ENCODE measurements at places on chromosomes 3 and 15.

- peak; percentile 8 for DNase-seq
These were observed 59.4 kb upstream of the IMPG2 start for GRCh38 chr3:101379658-101380376.

DNA sequence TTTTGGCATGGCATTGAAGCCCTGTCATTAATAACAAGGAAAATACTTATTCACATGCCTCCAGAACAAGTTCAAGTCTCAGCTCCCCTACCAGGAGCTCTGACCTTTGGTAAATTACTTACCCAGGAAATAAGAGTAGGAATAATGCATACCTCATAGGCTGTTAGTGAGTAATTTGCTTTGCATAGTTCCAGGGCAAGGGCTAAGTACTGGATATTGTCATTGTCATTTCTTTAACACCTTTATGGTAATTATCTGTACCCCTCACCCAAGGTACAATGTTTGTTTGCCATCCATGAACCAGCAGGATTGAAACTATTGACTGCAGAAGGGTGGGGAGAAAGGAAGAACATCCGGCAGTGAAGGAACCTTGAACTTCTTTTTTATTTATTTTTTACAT is 148.5 kb downstream of the SOX2 start:
- DNase-seq: no peak

DNA sequence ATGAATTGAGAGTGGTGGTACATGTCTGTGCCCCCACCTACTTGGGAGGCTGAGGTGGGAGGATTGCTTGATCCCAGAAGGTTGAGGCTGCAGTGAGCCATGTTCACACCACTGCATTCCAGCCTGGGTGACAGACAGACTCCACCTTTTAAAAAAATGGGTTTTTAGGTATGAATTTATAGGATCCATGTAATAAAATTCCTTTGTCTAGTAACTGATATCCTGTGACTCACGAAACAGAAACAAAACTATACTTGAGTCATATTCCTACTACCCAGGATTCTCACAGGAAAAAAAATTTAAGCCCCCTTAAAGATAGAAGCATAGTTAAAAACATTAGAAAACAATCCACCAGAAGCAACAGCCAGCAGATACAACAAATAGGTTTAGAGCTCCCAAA is 10.0 kb upstream of the CRTC3 start:
- DNase-seq: no peak

DNA sequence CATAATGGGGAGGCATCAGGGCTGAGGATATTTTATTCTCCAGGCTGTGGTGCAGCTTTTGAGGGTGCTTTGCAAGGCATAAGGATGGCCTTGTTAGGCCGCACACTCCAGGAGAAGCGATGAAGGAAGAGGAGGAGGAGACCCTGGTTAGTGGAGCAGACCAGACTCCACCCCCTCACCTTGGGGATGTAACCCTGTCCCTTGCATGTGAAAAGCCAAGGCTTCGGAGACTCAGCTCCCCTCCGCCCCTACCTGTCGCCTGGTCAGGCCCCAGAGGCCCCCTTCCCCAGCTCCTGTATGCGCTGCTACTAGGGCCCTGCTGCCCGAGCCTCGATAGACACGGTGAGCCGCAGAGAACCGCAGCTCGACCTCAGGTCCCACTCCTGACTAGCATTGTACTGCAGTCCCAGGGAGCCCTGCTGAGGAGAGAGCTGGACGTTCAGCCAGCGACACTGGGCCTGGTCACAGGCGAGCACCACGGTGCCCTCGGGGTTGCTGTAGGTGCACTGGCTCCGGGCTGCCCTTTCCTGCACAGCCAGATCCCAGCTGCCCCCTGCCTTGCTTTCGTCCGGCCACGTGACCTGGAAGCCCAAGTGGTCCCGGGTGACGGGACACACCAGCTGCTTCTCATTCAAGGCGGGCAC is 10.2 kb downstream of the CPN2 start:
- no peak for DNase-seq

- no peak for DNase-seq
These were observed 257.4 kb upstream of the ADAMTS9 start for GRCh38 chr3:64945171-64945729.

DNA sequence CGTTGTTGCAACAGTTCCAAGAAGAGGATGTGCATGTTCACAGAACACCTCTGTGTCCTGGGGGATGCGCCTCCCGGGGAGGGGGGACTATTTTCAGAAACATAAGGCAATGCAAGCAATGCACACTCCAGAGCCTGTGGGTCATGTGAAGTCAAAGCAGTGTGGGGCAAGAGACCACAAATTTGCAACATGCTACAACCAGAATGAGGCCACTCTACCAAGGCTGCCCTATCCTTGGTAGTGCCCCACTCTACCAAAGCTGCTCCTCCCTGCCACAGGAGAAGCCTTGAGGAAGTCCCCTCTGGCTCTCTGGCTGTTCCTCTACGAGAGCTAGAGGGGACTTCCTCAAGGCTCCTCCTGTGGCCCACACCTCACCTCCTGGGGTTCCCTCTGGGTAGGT is 8.4 kb upstream of the NR2C2 start:
- no peak for DNase-seq

DNA sequence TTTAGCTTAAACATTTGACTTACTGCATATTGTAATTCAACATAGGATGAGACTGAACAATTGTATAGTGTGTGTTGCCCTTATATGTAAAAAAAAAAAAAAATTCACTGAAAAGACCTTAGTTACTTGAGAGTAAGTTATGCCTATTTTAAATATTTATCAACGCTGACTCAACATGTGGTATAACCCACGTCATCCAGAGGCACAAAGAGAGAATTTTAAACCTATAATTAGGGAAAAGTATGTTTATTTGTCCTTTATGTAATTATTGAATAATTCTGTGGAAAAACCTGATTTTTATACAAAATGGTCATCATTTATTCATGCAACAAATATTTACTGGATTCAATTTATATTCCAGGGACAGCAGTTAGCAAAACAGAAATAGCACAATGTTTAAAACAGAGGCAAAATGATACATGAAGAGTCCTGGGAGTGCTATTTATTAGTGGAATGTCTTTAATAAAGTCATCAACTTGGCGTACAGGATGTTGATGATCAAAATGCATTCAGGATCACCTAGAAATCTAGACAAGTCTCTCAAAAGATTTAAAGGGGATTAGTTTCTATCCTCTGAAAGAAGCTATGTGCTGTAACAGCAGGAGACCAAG is 223.7 kb downstream of the PCCB start:
- DNase-seq: no peak

GRCh38 chr3:100289339-100289738 is 28.5 kb downstream of the TBC1D23 start:
- no peak for DNase-seq

GRCh38 chr3:115651087-115651486 is 27.8 kb downstream of the GAP43 start:
- DNase-seq: no peak

GRCh38 chr15:65935391-65935790 is 66.1 kb downstream of the RAB11A start:
- DNase-seq: no peak

DNA sequence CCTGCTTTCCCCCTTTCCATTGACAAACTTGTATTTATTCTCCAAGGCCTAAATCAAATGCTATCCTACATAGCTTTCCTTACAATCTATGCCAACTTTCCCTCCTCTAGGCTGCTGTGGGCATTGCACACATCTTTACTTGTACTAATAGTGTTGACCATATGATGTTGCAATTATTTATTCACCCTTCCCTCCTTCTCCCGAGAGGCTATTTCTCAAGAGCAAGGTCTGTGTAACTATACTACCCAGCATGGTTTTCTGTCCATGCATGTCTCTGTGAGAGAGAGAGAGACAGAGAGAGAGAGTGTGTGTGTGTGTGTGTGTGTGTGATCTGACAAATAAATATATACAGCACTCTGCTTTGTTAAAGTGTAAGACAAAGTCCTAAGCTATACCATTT is 63.8 kb downstream of the GTPBP8 start:
- no peak for DNase-seq

- no peak for DNase-seq
These were observed 32.2 kb downstream of the SYNM start for GRCh38 chr15:99137111-99137546.

DNA sequence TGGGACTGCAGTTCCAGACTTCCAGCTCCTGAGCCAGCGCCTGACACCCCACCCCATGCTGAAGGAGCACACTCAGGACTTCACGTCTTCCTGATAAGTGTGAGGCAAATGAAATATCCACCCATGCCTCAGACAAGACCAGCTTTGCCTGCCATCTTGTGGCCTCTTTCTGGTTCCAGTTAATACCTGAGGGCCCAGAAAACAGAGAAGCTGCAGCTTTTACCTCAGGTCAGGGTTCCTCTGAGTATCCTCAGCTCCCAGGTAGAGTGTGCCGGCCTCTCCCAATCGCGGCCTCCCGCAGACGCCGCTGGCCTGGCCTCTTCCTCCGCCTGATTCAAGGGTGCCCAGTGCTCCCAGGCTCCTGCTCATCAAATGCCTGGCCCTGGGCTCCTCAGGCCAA is 5.1 kb upstream of the KLHL6 start:
- no peak for DNase-seq

- no peak for DNase-seq
These were observed 304.9 kb downstream of the TLE3 start for GRCh38 chr15:69792823-69793222.

GRCh38 chr3:59072681-59073080 is 22.9 kb upstream of the CFAP20DC start:
- no peak for DNase-seq

DNA sequence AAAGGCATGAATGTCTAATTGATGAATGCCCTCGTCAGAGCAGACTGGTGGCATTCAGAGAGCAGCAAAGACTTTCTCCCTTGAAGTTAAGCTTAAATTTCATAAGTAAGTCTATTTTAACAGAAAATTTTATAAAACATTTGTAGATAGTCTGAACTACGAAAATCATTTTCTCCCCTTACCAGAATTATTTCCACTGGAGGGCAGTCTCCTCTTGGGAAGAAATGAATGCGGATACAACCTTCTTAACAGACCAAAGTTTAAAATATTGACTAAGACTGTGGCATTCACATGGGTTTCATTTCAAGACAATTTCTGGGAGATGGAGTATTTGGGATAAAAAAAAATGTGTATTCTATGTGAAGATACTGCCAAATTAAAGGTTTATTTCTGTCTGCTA is 669.0 kb downstream of the FHIT start:
- DNase-seq: no peak

GRCh38 chr3:122609798-122610559 is 32.5 kb downstream of the PARP15 start:
- peak; percentile 25 for DNase-seq

DNA sequence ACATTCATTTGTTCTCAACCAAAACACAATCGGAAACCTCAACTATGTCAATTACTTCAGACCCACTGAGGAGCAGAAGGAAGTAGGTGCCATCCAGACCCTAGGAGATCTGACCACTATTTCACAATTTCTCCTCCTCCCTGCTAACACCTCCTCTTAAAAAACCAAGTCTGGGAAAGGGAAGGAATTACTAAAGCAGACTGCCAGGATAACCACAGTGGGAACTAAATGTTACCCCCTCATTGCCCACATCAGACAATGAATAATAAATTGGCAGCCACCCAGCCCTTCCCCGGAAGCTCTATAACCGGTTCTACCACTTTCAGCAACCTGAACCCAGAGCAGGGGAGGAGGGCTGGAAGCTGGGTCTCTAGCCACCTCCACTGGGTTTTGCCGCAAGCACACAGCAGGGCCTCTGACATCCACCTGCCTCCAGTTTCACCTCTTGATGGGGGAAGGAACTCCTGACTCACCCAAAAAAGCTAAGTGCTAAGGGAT is 17.6 kb downstream of the C15orf62 start:
- DNase-seq: peak; percentile 54

- DNase-seq: no peak
These were observed 68.2 kb upstream of the THBS1 start for GRCh38 chr15:39512643-39513042.

GRCh38 chr15:63735449-63735848 is 98.3 kb downstream of the HERC1 start:
- DNase-seq: no peak

GRCh38 chr15:79168922-79169456 is 78.4 kb upstream of the RASGRF1 start:
- no peak for DNase-seq

- DNase-seq: no peak
These were observed 145.4 kb upstream of the SLC24A5 start for GRCh38 chr15:47975427-47975826.

DNA sequence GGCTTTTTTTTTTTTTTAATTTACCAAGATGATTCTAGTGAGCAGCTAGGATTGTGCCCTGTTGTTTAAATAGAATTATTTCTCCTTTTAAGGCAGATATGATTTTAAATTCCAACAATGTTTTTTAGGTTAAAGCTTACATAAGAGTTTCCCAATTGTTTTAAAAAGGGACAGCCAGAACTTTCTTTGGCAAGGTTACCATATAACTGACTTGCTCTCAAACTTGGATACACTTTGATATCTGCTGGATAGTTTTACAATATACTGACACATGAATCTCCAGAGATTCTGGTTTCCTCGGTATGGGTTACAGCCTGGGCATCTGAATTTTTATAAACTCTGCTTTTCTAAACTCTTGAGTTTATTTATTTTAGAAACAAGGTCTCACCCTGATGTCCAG is 134.3 kb upstream of the GADL1 start:
- no peak for DNase-seq

DNA sequence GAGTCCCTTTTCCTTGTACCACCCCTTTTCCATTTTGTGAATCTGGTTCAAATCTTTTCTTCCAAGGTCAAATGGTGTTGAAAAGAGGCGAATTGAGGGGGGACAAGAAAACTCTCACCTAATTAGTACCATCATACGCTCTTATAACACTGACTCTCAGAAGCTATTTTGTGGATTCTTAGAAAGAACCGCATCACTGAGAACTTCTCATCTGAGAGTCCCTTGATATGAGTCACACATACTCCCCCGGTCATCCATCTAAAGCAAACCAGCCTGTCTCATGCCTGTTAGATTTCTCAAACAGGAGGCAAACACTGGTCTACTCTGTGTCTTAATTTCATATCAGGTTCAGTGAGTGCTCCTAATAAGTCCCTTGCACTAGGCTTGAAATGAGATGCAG is 76.5 kb upstream of the SPRED1 start:
- DNase-seq: no peak

DNA sequence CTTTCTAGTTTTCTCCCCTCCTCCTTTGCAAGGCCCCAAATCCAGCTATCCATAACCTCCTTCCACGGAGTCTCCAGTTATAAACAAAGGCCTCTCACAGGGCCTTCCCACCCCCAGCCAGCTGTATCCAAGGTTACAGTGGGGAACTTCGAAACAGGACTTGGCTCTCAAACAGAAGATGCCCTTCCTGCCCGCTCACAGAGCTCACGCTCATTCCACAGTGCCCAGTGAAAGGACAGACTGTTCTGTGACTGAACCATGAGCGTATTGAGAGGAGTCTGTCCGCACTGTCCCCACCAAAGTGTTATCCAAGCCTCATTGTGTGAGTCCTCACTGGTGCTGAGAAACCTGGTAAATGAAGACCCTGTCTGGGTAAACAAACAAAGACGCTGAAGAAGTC is 35.4 kb downstream of the ARHGAP31 start:
- no peak for DNase-seq

GRCh38 chr3:196903740-196904139 is 36.0 kb downstream of the SENP5 start:
- DNase-seq: no peak

DNA sequence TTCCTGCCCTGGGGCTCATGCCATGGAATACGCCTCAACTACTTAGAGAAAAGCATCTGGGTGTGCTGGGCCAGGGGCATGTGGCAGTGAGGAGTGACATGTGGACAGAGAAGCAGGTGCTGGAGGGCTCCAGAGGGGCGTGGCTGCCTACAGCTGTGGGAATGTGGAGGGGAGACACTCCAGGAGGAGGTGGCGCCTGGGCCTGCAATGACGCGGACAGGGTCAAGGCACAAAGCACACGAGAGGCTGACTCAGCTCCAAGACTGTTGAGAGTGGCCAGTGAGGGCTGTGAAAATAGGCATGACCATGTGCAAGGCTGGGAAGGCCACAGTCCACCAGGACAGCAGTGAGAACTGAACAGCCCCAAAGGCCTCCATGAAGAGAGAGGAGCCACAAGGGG is 48.5 kb downstream of the PTH1R start:
- DNase-seq: no peak
